Liver (tissue), 10 donors: ENCODE measurements at places on chromosomes 6 and 20. TPM values are rescaled to one million over a fixed set of nuclear protein-coding genes. Genes with fewer than 3 reads are reported as not detected.

The ADAM33 gene
- 1.2 TPM for total RNA-seq

GRCh38 chr6:104409913-104410312 is 449.8 kb downstream of the HACE1 start:
- no peak overlapping the region for H3K27ac ChIP-seq
- H3K36me3 ChIP-seq = no peaks in the 10 kb centered on the region
- H3K4me1 ChIP-seq = no peaks in the 10 kb centered on the region
- no peak for DNase-seq

DNA sequence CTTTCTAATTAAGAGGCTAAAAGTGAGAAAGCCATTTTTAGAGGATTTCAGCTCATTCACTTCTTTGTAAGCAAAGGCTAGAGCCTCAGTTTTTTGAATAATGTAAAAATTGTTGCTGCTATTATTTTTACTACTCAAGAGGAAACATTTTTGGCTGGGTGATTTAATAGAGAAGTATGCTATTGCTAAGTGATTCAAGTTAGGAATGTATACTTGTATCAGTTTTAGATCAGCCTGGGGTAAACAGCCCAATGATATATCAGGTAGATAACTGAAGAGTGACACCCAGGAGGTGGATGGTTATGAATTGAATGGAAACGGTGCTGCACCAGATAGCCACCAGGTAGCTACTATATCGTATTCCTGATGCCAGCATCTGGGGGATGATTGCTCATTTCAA is 9.2 kb downstream of the QKI start:
- DNase-seq = no peak
- H3K27me3 ChIP-seq = no peaks in the 10 kb centered on the region
- no peaks in the 10 kb centered on the region for H3K36me3 ChIP-seq
- peaks cover 58% of the 10 kb centered on the region for H3K4me1 ChIP-seq
- no peak overlapping the region for H3K27ac ChIP-seq

- H3K27ac ChIP-seq = no peak overlapping the region
- no peaks in the 10 kb centered on the region for H3K27me3 ChIP-seq
- no peaks in the 10 kb centered on the region for H3K36me3 ChIP-seq
- no peak for DNase-seq
These were observed 21.8 kb upstream of the BTBD3 start for GRCh38 chr20:11895861-11896387.

DNA sequence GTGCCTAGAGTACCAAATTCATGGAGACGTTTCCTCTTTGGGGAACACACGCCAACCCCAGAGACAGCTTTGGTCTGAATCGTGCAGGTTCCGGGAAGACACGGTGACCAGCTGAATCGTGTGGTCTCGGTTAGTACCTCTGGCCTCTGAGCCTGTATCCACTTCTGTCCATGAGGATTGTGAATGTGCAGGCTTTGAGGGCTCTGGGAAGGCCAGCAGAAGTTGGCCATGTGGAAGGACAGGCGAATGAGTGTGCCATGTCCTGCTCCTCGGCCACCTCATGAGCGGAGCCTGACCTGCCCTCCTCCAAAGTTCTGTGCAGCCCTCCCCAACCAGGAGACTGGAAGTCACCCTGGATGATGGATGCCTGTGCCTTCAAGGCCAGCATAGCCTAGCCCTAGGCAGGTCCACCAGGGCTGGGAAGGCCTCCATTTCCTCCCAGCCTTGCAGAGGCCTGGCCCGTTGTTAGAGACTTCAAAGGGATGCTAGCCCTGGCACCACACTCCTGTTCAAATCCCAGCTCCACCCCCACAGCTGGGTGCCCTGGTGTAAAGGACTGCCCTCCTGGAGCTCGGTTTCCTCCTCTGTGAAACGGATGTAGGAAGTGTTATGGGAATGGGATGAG is 1.7 kb upstream of the TMEM74B start:
- H3K4me3 ChIP-seq = no peak overlapping the region
- no peaks in the 10 kb centered on the region for H3K36me3 ChIP-seq
- DNase-seq = no peak
- H3K27ac ChIP-seq = no peak overlapping the region
- H3K27me3 ChIP-seq = no peaks in the 10 kb centered on the region

DNA sequence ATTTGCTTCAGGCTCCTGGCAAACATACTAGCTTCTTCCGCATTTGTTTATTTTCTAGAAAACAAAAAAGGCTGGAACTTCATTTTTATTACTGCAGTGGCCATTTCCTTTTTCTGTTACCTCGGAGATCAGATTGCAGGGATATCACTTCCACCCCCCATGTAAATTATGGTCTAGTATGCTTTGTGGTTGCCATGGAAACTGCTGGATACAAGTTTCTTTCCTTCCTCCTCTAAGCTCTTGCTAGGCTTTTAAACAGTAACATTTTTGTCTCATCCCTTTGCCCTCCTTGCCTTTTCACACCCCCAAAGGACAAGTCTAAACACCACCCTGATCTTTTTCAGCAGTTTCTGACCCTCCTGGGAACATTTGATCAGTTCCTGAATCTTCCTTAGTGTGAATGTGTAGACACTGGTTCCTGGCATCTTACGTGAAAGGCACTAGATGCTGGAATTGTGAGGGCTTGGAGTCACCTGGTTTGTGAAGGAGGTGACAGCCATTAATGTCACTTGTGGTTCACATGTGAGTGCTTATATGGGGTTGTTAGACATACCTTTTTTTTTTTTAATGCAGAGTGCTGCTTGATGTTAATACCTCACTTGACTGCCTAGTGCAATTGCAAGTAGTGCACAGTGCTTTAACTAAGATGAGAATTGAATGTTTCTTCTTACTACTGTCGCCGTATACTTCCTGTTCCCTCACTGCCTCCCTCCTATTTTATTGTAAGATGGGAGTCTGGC is 181.6 kb downstream of the JARID2 start:
- no peak overlapping the region for H3K4me3 ChIP-seq
- H3K27ac ChIP-seq = no peak overlapping the region
- peaks cover 19% of the 10 kb centered on the region for H3K4me1 ChIP-seq
- DNase-seq = no peak
- H3K27me3 ChIP-seq = no peaks in the 10 kb centered on the region
- no peaks in the 10 kb centered on the region for H3K36me3 ChIP-seq

The HLA-DMA gene
- 6.2 TPM for total RNA-seq

The ROS1 gene
- not detected for total RNA-seq

DNA sequence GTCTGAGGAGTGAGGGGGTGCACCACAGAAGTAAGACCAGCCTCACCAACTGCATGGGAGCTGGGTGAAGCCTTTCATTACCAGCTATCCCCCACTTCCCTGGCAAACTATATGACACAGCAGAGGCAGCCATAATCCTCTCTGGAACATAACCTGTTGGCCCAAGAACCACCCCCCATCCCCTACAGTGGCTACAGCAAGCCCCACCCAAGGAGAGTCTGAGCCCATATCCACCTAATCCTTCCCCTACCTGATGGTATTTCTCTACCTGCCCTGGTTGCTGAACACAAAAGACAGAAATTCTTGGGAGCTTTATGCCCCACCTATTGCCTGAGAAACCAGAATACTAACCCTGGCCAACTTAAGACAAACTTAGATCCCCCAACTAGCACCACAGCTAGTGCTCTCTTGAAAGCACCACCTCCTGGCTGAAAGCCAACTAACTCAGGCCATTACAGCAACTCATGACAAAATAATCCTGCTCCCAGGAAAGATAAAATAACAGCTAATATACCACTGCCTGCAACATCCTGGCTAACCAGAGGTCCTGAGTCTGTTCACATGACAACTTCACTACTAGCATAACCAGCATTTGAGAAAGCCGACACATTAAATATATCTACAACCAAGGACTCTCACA is 11.2 kb downstream of the RNGTT start:
- no peaks in the 10 kb centered on the region for H3K4me1 ChIP-seq
- H3K36me3 ChIP-seq = no peaks in the 10 kb centered on the region
- no peak for DNase-seq
- H3K27me3 ChIP-seq = no peaks in the 10 kb centered on the region
- H3K4me3 ChIP-seq = no peak overlapping the region
